Stimulated activated CD8-positive, alpha-beta memory T cell treated with anti-CD3 and anti-CD28 coated beads, Interleukin-4, amount 100 ng/mL, for 1 hour (primary cell): ENCODE measurements at places on chromosomes 13 and 19.

- DNase-seq: no peak
Measured at GRCh38 chr13:99506634-99507033, 5.4 kb downstream of the TM9SF2 start.

DNA sequence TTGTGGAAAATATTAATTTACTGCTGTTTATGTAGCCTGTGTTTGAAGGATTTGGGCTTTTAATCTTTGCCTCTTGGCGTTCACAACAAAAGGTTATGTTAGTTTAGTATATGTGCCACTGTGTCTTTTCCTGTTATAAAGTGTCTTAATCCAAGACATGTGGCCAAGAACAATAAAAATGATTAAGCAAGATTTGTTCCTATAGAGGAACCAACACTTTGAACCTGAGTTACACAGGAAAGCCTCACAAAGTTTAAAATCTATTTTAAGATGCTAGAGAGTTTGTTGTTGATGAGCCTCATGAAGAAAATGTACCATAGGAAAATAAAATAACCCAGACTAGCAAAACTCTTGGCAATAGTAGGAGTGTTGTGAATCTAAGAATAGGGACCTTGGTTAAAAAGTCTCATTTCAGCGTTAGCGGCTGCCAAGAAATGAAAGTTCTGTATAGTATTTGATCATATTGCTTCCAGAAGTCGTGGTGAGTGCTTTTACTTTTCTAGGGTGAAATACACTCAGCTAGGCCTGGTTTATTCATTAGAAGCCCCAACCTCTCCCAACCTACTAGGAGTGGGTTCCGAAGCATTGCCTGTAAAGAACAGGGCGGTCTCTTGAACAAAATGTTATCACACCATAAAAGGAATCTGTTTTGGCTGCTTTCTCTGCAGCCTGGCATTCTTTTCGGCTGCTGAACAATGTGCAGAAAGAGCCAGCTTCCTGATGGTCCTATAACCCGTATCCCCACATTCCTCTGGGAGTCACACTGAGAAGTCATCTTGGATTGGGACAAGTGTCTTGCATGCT, 102.6 kb downstream of the LRCH1 start:
- no peak for DNase-seq

DNA sequence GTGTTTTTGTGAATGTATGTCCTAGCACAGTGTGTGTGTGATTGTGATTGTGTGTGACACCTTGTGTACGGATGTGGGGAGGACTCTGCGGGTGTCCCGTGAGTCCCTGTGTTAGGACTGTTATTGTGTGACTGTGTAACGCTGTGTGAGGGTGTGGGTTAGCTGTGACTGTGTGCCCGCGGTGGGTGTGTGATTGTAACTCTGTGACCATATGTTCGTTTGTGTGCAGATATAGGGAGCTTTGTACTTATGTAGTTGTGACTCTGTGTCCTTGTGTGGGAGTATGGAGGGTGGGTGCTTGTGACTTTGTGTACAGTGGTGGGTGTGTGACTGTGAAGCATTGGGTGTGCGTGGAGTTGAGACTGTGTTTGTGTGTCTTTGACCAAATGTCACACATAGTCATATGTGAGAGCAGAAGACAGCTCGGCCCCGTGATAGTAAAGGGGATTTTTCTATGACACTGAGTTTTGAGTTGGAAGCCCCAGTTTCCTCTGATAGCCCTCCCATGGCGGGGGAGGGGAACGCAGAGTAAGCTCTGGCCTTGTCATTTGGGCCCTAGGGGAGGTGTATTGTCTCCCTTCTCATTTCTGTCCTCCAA, 949 bp upstream of the ZNF260 start:
- no peak for DNase-seq

DNA sequence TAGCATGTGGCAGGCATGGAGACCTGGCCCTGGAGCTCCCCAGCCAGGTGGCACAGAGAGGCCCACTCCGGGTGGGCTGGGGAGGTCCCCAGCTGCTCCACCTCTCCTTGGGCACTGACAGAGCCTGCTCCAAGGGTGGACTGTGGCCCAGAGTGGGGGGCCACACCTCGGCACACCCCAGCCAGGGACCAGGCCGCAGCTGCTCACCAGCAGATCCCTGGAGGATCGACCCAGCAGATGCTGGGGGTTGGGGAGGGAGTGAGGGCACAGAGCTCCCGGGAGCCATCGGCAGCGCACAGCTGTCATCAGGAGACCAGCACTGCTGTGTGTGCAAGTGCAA, 72.0 kb upstream of the KCTD15 start:
- no peak for DNase-seq

GRCh38 chr13:36328821-36329220, 17.4 kb downstream of the SPART start:
- DNase-seq: no peak

- no peak for DNase-seq
Measured at GRCh38 chr19:9627856-9628255, 6.8 kb upstream of the ZNF561 start.

DNA sequence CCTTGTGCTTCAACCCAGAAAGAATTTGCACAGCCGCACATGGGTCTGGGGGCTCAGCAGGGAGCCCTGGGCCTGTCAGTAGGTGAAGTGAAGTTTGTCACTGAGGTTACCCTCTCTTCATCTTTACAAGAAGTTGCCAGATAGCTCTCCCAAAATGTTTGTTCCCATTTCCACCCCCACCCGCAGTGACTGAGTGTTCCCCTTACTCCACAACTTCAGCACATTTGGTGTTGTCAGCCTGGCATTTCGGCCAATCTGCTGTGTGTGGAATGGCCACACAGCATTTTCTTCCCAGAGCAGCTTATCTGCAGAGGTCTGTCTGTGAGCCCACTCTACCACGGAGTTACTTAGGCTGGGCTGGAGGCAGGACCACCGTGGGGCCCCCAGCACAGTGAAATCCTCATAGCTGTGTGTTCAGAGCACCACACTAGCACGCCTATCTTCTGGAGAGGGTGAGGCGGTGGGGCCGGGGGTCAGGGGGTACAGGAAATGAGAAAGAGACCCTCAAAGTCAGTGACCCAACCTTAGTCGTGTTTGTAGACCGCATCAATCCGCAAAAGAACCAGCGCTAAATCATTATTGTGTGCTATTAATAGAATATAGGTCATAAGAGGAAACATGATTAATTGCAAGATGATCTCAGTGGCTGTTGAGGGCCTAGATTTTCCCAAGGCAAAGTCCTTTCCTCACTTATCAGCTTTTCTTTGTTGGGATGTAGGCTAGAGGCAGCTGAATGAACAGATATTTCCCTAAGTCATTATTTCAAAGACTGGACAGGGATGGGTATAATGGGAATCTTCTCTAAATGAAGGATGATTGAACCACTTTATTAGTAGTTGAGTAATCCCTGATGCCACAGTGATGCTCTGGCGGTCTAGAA, 116.0 kb downstream of the SIPA1L3 start:
- no peak for DNase-seq

DNA sequence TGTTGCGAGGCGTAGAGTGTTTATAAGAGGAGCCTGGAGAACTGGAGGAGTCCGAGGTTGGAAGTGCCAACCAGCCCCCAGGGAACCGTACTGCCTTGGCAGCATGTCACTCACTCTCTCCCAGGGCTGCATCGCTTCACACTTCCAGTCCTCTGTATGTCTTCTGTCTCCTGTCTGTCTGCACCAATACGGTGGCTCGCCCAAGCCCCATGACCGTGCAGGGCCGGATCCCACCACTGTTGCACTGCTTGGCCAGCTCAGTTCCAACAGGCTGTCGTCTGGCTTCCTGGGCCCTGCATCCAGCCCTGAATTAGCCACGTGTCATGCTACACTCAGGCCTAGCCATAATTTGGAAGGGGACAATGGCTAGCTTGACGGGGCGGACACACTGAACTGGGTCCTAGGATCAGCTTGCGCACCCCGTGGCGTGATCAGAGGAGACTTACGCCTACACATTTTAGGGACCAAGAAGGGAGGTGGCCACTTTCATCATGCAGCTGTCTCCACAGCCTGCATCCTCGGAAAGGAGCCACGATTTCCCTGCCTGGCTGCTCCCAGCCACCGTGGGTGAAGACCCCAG, 147.1 kb downstream of the URI1 start:
- DNase-seq: no peak

DNA sequence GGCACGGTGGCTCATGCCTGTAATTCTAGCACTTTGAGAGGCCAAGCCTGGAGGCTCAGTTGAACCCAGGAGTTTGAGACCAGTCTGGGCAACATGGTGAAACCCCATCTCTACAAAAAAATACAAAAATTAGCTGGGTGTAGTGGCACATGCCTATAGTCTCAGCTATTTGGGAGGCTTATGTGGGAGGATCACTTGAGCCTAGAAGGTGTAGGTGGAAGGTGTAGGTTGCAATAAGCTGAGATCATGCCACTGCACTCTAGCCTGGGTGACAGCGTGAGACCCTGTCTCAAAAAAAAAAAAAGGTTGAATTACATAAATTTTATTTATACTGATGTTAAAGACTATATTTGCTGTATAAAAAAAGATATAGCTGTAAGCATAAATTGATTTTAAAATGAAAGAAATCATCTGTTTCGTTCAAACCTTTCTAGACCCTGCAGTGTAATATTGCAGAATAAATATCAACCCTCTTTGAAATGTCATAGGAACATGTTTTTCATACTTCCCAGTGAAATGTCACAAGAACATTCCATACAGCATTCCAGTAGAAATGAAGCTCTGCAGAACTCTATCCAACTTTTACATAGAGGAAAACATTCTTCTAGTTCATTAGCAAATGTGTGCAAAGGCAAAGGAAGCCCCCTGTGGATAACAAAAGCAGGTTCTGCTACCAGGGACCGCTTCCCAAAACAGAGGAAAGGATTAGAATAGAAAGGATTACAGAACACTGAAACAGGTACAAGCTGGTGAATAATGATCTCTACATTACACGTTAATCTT, 76.0 kb downstream of the CAB39L start:
- DNase-seq: no peak

GRCh38 chr19:14149509-14149994, 13.2 kb upstream of the ASF1B start:
- DNase-seq: no peak

- DNase-seq: no peak
Measured at GRCh38 chr19:55225415-55225958, 3.1 kb downstream of the TMEM86B start.

DNA sequence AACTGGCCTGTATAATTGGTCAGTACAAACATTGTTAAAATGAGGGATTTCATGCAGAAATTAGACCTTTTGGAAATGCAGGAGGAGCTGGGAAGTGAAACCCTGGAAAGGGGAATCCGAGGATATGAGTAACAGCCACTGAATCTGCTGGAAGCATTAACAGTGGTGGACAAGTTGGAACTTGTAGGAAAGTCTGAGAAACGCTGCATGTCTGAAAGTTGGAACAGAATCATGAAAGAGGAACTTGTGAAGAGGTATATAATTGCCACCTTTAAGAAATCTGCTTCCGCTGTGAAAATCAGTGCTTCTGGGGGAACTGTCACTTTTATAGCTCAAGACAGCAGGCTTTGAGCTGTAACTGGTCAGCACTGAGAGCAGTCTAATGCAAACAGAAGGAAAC, 716.5 kb upstream of the PRR20A start:
- no peak for DNase-seq

GRCh38 chr13:25118378-25118905, 22.5 kb downstream of the PABPC3 start:
- DNase-seq: no peak

DNA sequence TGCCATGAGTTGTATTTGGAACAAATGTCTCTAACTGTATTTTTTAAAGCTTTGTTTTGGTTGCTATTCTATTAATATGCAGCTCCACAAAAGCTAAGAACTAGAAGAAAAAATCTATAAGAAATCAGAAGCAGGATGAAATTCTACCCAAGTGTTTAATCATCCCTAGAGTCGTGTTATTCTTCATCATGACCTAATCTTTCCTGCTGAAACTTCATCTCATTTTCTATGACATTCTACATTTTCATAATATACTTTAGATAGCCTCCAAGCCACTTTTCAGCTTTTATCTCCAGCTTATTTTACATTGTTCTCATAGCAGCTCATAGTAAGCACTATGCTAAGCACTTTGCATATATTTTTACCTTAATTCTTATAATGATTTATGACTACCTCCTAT, 302.8 kb downstream of the FOXO1 start:
- no peak for DNase-seq

GRCh38 chr19:4580961-4581665, 21.6 kb upstream of the SEMA6B start:
- no peak for DNase-seq

DNA sequence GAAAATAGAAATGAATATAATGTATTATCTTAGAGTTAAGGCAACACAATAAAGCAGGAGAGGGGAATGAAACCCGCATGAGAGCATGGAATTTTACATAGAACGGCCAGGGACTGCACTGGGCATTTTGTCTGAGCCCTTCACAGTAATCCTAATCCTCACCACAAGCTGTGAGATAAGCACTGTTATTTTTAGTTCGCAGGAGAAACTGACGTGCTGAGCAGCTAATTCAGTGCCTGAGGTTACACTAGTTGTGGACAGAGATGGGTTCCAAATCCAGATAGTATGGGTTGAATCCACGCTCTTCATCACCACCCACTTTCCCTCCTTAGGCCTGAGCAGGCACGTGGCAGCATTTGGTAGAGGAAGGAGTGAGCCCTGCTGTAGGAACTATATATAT, 24.8 kb upstream of the ZNF527 start:
- DNase-seq: no peak

DNA sequence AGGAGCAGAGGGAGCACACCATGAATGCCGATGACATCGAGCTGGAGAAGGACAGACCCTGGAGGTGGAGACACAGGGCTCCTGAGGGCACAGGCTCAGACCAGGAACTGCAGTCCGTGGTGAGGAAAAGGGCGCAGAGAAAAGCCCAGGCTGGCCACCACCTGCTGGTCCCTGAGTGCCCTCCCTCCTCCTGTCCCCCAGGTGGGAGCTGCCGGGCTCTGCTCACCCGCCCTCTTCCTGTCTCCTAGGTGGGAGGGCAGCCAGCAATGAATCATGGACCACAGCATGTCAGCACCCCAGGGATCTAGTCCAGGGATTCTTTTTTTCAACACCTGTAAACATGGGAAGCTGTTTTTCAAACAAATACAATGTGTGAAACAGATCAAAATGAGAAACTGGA, 94.6 kb upstream of the ARHGEF7 start:
- DNase-seq: no peak

DNA sequence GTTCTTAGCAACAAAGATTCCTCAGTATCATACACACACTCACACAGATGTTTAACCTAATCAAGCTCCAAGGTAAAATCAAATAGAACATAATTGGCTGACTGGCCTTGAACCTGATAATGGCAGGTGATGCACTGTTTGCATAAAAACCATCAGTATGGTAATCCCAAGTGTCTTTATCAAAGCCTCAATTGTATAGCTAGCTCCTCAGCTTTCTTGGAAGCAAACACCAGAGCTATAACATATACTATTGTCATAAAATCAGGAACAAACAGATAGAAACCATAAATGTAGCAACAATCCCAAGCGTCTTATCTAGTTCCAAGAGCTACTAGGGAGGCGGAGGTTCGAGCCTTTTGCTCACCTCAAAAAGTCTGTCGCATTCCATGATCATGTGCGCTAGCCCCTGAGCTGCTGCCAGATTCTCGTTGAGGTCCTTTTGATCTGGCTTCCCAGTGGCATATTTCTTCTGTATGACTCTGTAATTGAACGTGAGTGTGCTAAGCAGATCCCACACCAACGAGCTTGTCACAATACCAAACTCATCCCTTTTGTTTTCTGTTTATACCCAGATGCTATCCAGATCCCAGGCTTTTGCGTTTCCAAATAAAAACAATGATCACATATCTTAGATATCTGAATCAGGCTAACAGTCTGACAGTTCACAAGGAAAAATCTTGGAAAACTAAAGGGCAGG, 95.3 kb downstream of the KL start:
- no peak for DNase-seq
